ENCODE measurements at places on chromosomes 4 and X.

DNA sequence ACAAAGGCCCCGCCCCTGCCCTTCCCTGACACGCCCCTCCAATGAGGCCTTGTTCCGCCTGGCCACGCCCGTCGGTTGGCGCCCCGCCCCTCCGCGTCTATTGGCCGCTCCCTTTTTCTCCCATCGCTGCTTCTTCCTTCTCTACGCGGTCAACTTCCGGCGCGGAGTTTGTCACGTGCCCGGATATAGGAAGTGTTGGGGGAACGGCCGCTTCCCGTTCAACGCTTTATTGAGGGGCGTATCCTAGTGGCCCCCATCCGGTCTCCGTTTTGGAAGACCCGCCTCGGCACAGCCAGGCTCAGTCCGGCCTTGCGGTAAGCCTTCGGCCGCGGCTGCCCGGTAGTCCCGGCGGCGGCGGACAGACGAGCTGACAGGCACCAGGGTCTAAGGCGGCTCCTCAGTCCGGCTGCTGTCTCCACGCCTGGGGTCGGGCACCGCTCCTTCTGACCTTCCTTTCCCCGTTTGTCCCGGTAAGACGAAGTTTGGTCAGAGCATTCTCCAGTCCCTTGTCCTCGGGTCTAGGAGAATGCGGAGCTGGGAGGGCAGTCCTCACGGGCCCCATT, at the start of gene EXOC1:
Gene EXOC1, plus strand, starts transcription at position 165 of the 563 bp plus-strand sequence. CDS start 4,676 bp downstream, outside the sequence.
- peak; percentile 94 for DNase-seq

- no peak for DNase-seq
Observed at GRCh38 chr4:72352711-72353110, 216.3 kb downstream of the ADAMTS3 start.

GRCh38 chrX:150934453-150934852, 36.0 kb upstream of the CD99L2 start:
- no peak for DNase-seq

DNA sequence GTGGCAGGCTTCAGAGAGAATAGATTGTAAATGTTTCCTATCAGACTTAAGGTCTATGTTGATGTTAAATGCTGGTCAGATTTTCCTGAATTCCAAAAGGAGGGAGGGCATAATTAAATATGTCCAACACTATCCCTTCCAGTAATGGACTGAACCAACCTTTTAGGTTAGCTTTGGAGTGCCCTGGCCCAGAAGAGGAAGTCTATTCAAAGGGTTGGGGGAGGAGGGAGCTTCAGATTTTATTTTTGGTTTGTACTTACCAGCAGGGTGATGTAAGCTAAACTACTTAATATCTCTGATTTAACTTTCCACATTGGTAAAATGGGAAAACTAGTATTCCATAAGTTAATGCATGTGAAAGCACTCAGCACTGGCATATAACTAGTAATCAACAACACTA, 91.1 kb downstream of the RBM46 start:
- no peak for DNase-seq

DNA sequence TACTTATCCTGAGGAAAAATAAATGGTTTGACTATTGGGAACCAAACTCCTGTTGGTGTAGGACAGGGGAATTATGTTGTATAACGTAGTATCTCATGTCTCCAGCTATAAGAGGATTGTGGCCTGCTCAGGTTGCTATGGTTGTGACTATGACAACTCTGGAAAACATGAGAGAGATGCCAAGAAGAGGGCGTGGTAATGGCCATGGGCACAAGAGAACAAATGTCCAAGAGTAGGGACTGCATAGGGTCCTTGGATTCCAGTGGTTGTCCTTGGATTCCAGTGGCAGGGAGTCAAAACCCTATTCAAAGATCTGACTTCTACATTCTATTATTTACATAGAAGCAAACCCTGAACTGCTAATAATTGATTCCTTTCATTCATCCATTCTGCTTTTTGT, 6.8 kb upstream of the MOB1B start:
- DNase-seq = no peak

DNA sequence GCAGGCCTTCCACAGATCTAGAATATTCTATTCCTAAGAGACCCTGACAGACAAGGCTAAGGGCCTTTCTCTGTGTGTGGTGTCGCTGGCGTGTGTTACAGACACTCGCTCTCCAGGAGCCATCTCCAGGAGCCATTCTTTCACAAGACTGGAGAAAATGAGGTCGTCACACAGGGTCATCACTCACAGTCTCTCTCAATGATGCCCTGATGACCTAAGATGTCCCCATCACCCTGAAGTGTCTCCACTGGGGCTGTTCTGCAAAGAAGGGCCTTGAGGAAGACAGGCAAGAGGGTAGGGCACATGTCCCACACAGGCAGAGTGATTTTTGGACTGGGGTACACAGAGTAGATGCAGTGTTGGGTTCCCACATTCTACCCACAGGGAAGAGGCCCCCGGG, 34.7 kb downstream of the ZFYVE28 start:
- no peak for DNase-seq

GRCh38 chr4:109011241-109012026, 248.6 kb upstream of the ETNPPL start:
- no peak for DNase-seq

DNA sequence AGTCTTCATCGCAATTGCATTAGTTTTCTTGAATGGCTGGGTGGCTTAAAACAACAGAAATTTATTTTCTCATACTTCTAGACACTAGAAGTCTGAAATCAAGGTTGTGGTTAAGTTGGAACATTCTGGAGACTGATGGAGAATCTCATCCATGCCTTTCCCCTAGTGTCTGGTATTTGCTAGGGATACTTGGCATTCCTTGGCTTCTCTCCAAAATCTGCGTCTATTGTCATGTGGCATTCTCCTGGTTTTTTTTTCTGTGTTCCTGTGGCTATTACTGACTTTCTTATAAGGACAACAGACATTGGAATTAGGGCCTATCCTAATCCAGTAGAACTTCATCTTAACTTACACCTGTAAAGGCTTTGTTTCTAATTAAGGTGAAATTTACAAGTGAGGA, 272.8 kb upstream of the EPHA5 start:
- no peak for DNase-seq

DNA sequence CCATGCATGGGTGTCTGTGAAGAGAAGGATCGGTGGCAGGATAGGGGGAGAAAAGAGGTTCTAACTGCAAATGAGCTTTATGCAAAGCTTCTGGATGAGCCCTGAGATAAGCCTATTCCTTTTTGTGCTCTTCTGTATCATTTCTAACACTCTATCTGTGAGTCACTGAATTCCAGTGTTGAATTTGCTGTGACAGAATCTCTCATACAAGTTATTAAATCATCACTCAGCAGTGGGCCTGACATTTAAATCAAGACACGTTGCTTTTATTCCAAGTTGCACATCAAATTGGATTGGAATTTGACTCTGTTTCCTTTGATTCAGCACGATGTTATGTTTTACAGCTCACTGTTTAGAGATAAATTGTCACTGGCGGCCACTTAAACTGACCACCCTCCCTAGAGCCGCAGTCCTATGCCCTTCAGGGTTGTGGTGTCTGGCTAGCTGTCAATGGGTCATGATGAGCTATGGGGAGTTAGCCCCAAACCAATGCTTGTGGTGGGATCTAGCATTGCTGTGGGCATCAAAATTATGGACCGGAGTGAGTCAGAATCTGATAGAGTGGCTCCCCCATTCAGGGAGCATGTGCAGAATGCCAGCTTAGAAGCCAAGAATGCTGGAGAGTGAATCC, 42.7 kb downstream of the LHFPL1 start:
- no peak for DNase-seq

- no peak for DNase-seq
Observed at GRCh38 chr4:54659749-54660535, 2.2 kb downstream of the KIT start.

- no peak for DNase-seq
Observed at GRCh38 chr4:44927399-44928380, 201.3 kb upstream of the GNPDA2 start.

GRCh38 chr4:14809203-14809602, 193.1 kb upstream of the CPEB2 start:
- DNase-seq = no peak

GRCh38 chr4:36549992-36550391, 268.6 kb downstream of the DTHD1 start:
- DNase-seq = no peak

DNA sequence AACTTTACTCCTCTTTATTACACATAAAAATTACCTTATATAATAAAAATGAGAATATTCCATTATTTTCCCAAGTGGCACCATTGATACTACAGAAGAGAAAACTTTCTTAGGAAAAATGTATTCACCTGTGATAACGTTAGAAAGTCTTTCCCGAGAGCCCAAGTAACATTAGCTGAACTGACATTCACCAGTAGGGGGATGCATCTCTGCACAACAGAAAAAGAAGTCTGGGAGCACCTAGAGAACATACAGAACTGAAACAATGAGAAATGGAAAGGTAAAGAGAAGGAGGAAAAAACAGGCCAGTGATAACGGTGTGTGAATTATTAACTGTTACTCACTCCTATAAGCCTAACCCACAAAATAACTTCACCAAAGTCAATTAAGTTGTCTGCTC, 423.3 kb downstream of the CENPC start:
- no peak for DNase-seq

- no peak for DNase-seq
Observed at GRCh38 chrX:72084114-72084513, 47.6 kb downstream of the RTL5 start.

GRCh38 chr4:61246034-61246433, 45.9 kb downstream of the ADGRL3 start:
- no peak for DNase-seq

DNA sequence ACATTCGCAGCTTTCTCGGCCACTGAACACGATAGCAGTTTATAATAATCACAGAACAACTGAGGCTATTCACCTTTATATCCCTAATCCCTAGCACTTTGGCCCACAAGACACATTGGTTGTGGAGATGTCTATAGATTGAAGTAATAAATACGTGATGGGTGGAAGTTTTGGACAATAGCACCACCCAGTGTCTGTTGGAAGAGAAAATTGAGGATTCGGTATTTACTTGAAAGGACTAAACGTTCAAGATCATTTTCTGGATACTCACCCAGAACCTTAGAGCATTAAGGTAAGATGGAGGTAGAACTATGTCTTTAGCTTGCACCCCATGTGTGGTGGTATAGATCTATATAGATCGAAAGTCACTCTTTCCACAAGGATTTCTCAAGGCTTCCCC, 787 bp upstream of the TMSB15A start:
- DNase-seq = no peak

DNA sequence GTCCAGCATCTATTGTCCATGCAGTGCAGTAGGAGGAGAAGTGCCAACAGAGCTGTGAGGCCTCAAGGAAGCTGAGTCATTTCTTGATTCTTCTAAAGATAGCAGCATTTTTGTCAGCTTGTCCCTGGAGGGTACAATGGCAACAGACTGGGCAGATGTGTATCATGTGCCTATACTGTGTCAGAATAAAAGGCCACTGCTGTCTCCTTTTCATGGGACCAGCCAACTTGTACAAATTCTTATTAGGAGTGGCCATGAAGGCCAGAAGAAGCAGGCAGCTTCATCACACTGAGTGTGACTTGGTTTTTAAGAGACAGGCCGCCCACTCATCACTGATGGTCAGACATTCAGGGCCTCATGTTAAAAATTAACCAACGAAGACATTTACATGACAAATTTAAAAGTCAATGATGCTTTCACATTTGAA, 185.0 kb upstream of the FAM241A start:
- no peak for DNase-seq

DNA sequence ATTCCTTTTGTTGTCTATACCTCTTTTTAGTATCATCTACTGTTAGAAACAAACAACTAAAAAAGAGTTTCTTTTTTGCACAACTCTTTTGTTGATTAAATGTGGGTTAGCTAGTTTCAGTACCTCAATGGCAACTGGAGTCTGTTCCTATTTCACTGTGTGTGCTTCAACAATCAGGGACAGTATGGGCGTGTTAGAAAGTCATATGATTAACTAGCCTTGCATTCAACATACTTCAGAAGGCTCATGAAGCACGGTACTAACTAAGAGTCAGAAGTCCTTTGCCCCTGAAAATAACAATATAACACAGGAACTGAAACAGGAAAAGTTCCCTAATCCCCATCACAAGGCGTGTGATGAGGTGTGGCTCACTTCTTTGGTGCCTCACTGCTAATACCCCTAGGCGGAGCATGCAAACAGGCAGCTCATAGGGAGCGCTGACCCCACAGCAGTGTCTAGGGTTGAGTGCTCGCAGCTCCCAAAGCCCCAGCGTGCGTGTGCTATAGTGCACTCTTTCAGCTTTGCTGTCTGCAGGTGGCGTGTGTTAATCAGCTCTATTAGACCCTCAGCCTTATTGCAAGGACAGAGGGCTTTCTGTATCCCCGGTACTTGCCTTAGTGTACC, 203.1 kb upstream of the NDST3 start:
- DNase-seq = no peak

DNA sequence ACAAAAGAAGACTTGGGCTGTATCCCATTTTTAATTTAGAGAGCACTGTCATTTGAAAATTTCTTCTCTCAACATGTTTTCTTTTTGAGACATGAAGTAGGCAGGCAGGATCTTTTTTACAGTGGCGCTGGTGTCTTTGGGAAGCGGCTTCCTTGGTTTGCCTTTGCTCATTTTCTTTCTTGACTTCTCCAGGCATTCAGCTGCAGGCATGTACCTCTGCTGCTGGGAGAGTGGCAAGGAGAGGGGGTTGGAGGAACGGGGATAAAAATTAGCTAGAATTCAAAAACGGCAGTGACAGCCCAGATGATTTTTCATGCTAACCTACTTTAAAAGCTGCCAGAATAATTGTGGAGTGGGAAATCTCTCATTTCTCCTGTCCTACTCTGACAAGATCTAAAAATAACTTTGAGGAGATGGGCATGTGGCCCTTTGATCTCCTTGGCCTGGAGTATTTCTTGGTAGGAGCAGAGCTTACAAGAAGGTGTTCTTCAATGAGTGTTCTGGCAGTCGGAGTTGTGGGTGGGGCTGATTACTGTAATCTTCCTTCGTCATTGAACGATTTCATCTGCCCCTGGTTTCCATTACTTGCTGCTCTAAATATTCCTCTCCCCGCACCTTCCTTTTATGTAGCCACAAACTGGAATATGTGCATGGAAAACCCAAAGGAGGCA, 54.8 kb downstream of the TBL1X start:
- DNase-seq = no peak

GRCh38 chr4:127844601-127845116, 36.0 kb upstream of the PLK4 start:
- DNase-seq = no peak

DNA sequence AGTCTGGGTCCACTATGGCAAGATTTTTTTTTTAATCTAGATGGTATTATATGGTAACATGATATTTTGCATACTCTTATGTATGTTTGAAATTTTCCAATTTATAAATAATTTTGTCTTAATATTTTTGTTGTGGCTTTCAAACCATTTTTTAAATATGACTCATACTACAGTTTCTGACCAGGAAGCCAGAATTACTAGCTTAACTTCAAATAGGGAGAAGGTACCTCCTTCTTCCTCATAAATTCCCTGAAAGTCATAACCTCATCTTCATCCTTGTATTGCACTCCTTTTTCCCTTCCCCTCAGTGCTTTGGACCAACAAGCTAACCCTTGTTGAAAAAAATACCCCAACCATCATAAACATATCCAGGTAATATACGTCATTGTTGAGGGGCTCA, 21.6 kb downstream of the ARAP2 start:
- DNase-seq = no peak

GRCh38 chr4:28677808-28678207, 1817.2 kb downstream of the STIM2 start:
- DNase-seq = no peak

Measured in effector memory CD4-positive, alpha-beta T cell (primary cell).